Naive B cell (primary cell): ENCODE measurements at places on chromosomes 7 and 10.

DNA sequence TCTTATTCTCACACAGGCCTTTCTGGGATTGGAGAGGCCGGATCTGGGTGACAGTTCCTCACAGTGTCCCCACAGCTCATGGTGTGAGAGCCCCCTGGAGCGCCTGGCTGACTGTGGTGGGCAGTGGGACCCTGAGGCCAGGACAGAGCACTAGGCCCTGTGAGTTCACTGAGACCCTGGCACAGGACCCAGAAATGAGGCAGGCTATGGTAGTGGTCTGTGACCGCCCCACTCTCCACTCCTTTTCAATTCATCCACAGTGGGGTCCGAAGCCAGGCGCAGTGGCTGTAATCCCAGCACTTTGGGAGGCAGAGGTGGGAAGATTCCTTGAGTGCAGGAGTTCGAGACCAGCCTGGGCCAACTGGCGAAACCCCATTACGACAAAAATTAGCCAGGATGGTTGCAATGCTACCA lies 95.9 kb upstream of the TNRC18 start:
- peaks cover 10% of the 10 kb centered on the region for H3K4me1 ChIP-seq
- H3K27ac ChIP-seq, result no peak overlapping the region
- no peak overlapping the region for H3K4me3 ChIP-seq
- no peaks in the 10 kb centered on the region for H3K36me3 ChIP-seq
- no peaks in the 10 kb centered on the region for H3K27me3 ChIP-seq

DNA sequence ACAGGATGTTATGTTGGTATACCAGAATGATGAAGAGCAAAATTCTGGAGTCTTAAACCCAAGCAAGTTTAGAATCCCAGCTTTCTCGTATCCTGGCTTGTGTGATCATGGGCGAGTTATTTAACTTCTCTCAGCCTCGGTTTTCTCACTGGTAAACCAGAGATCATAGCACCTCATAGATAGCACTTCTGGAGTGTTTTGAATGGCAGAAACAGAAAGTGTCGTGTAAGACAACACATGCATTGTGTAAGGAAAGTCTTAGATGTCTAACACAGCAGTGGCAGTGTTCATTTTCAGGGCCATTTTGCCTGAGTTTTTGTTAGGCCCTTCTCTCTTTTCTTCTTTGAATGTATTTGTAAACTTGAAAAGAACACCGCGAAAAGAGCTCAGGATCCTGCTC lies 465.1 kb downstream of the AUTS2 start:
- H3K27me3 ChIP-seq, result no peaks in the 10 kb centered on the region
- no peak overlapping the region for H3K4me3 ChIP-seq
- peaks cover 14% of the 10 kb centered on the region for H3K4me1 ChIP-seq
- H3K27ac ChIP-seq, result peak overlapping the region; percentile 40

DNA sequence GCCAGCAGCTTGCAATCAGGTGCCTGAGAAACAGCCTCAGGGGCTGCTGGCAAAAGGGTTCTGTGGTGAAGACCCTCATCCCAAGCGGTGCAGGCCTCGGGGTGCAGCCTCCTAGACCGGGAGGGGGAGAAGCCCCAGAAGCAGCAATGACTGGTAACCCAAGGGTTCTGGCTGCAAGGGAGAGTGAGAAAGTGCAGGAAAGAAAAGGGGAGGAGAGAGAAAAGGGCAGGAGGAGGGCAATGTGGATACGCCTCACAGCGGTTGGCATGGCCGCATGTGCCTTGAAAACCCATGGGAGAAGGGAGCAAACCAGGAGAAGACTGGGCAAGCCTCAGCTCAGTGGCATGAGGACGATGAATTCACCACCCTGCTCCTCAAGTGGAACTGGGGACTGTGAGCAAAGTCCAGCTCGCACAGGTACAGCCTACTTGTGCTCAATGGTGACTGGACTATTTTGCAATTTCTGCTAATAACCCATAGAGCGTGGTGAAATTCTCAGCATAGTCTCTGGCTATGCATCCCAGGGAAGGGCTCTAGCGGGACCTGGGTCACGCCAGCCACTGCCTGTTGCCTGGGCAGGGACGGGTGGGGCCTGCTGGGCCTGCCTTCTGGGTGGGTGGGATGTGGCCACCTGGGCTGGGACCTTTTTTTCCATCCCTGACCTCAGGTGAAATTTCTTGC lies 6.2 kb downstream of the CLRN3 start:
- H3K27me3 ChIP-seq, result peaks cover 8% of the 10 kb centered on the region
- peaks cover 6% of the 10 kb centered on the region for H3K4me1 ChIP-seq
- no peaks in the 10 kb centered on the region for H3K36me3 ChIP-seq

- H3K4me3 ChIP-seq, result no peak overlapping the region
- no peaks in the 10 kb centered on the region for H3K4me1 ChIP-seq
- H3K36me3 ChIP-seq, result no peaks in the 10 kb centered on the region
- H3K27ac ChIP-seq, result no peak overlapping the region
- H3K27me3 ChIP-seq, result peaks cover 6% of the 10 kb centered on the region
- DNase-seq, result no peak
Measured at GRCh38 chr7:234051-234707, 41.8 kb downstream of the FAM20C start.

DNA sequence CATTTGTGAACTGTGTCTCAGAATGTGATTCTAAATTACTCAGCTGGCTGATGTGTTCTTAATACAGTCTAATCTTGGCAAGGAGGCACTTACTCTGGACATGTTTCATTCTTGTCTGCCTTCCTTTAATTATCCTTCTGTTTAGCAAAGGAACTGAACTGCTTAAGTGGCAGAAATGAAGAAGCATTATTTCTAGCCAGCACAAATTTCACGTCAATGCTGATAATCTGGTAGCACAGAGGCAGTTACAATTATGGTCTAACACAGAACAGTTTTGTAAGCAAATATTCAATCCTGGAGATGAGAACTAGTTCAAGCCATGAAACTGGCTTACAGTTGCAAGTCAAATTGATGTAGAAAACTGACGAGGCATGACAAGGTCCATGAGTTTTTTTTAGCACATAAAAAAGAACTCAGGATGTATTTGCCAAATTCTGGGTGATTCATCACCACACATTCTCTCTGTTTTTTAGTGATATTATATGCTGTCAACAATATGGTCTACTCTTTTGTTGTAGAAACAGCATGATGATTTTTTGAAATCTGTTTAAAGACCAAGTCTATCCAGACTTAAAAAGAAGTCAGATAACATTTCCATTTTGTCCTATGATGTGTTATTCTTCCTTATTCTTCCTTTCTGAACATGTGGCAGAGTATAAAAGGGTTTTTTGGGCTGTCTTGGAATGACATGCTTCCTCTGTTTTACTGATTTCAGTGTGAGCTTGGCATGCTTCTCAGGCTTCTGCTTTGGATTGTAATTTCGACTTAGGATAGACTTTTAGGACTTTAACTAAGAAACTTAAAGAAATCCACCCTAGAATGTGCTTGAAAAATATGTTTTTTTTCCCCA lies 154.8 kb downstream of the DNAJB9 start:
- no peak overlapping the region for H3K27ac ChIP-seq
- no peaks in the 10 kb centered on the region for H3K4me1 ChIP-seq
- no peaks in the 10 kb centered on the region for H3K27me3 ChIP-seq
- no peak for DNase-seq
- no peak overlapping the region for H3K4me3 ChIP-seq

- no peak overlapping the region for H3K27ac ChIP-seq
- H3K36me3 ChIP-seq, result peaks cover 35% of the 10 kb centered on the region
- peaks cover 7% of the 10 kb centered on the region for H3K4me1 ChIP-seq
- no peak for DNase-seq
- no peaks in the 10 kb centered on the region for H3K27me3 ChIP-seq
- no peak overlapping the region for H3K4me3 ChIP-seq
Measured at GRCh38 chr7:18653381-18654155, 158.0 kb downstream of the HDAC9 start.

DNA sequence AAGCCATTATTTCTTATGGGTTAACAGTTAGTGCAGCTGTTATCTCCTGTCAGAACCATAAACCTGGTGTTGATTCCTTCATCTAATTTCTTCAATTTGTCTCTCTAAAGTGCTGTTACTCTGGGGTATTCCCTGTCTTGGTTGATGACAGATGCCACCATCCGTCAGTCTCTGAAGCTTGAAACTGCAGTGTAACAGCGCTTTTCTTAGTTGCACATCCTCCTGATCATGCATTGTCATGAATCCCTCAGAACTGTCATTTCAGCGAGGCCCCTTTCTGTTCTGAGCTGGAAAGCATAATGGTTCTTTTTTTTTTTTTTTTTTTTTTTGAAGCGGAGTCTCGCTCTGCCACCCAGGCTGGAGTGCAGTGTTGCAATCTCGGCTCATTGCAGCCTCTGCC lies 193.9 kb downstream of the SDK1 start:
- no peak overlapping the region for H3K27ac ChIP-seq
- peaks cover 17% of the 10 kb centered on the region for H3K36me3 ChIP-seq
- no peaks in the 10 kb centered on the region for H3K4me1 ChIP-seq
- peaks cover 14% of the 10 kb centered on the region for H3K27me3 ChIP-seq

DNA sequence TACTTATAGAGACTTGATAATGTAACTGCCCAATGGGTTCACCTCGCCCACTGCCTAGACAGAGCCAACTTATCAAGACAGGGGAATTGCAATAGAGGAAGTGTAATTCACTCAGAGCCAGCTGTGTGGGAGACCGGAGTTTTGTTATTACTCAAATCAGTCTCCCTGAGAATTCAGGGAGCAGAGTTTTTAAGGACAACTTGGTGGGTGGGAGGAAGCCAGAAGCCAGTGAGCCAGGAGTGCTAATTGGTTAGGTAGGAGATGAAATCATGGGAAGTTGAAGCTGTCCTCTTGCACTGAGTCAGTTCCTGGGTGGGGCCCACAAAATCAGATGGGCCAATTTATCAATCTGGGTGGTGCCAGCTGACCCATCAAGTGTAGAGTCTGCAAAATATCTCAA lies 20.1 kb upstream of the C7orf33 start:
- no peaks in the 10 kb centered on the region for H3K4me1 ChIP-seq
- no peak overlapping the region for H3K27ac ChIP-seq
- no peaks in the 10 kb centered on the region for H3K36me3 ChIP-seq
- H3K27me3 ChIP-seq, result peaks cover 5% of the 10 kb centered on the region
- H3K4me3 ChIP-seq, result no peak overlapping the region

- no peaks in the 10 kb centered on the region for H3K27me3 ChIP-seq
- H3K4me1 ChIP-seq, result peaks cover 22% of the 10 kb centered on the region
- no peaks in the 10 kb centered on the region for H3K36me3 ChIP-seq
- H3K4me3 ChIP-seq, result no peak overlapping the region
- no peak for DNase-seq
- no peak overlapping the region for H3K27ac ChIP-seq
Measured at GRCh38 chr10:127132451-127132850, 63.9 kb downstream of the INSYN2A start.

- no peaks in the 10 kb centered on the region for H3K27me3 ChIP-seq
- no peak overlapping the region for H3K4me3 ChIP-seq
- no peaks in the 10 kb centered on the region for H3K4me1 ChIP-seq
- DNase-seq, result no peak
Measured at GRCh38 chr7:31971049-31971667, 99.0 kb downstream of the PDE1C start.

DNA sequence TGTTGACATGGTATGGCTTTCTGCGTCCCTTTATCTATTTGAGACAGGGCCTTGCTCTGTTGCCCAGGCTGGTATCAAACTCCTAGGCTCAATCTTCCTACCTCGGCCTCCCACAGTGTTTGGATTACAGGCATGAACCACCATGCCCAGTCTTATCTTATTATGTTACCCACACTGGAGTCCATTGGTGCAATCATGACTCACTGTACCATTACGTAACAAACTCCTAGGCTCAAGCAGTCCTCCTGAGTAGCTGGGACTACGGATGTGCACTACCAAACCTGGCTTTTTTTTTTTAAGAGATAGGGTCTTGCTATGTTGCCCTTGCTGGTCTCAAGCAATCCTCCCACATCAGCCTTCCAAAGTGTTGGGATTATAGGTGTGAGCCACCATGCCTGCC lies 66.7 kb downstream of the CCDC3 start:
- no peaks in the 10 kb centered on the region for H3K4me1 ChIP-seq
- no peak overlapping the region for H3K27ac ChIP-seq
- no peak overlapping the region for H3K4me3 ChIP-seq
- H3K27me3 ChIP-seq, result peaks cover 18% of the 10 kb centered on the region
- DNase-seq, result no peak

DNA sequence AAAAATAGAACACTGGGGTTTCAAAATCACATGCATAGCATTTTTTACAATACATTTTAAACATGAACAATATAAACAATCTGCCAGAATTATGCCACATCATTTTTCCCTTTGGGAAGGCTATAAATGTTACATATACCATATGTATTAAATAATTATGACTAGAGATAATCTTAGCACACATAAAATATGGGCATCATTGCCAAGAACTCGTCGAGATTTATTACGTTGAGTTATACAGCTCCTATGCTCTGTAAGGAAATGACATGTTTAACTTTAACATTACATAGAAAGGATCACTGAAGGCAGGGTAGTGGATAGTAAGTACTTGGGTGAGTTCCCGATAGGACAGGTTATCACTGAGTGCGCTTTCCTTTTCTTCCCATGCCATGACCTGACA lies 267.8 kb downstream of the PARD3 start:
- no peak overlapping the region for H3K4me3 ChIP-seq
- H3K27me3 ChIP-seq, result no peaks in the 10 kb centered on the region
- no peaks in the 10 kb centered on the region for H3K4me1 ChIP-seq
- no peak for DNase-seq

DNA sequence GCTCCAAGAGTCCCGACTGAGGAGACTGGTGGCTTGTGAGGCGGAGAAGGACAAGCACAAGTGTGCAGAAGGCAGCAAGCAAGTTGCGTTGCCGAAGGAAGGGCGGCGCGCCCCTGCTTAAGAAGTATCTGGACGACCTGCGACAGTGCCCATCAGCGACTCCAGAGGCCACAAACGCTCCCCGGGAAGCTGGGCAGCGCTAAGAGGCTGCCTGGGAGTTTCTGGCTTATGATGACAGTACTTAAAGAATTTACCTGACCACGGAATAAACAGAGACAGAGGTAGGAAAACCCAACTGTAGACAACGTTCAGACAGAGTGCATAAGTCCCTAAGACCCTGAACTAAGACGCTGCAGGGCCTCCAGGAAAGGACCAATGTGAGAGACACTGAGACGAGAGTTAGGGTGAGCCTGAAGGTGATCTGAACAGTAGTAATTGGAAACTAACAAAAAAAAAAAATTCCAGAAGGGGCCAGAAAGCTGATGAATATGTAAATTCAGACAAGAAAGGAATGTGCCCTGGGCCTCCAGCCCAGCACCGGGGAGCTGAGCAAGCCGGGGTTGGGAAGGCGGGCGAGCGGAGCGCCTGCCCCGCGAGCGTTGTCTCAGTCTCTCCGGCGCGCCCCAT lies 1.0 kb downstream of the OSBPL3 start:
- peaks cover 43% of the 10 kb centered on the region for H3K4me1 ChIP-seq
- DNase-seq, result no peak
- H3K27me3 ChIP-seq, result no peaks in the 10 kb centered on the region
- H3K36me3 ChIP-seq, result no peaks in the 10 kb centered on the region
- peak overlapping the region; percentile 99 for H3K4me3 ChIP-seq

DNA sequence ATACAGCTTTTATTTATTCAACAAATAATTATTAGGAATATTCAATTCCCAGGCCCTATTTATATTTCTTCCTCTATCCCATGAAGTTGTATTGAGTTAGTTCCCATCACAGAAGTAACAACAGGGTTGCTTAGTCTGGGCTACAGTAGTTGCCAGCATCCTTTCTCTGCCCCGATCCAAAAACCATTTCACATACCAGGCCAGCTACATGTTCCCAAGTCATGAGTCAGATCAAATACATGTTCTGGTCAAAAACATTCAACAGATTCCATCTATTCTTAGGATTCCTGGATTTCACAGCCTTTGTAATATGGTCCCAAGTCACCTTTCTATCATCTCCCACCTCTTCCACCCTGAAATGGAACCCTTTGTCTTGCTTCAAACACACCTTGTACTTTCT lies 91.6 kb downstream of the RAB11FIP2 start:
- no peaks in the 10 kb centered on the region for H3K36me3 ChIP-seq
- H3K4me3 ChIP-seq, result no peak overlapping the region
- H3K27me3 ChIP-seq, result peaks cover 13% of the 10 kb centered on the region
- H3K27ac ChIP-seq, result no peak overlapping the region
